Ascending aorta (tissue), 2 donors: ENCODE measurements at places on chromosomes 16 and 17. TPM values are rescaled to one million over a fixed set of nuclear protein-coding genes. Genes with fewer than 3 reads are reported as not detected.
A peak's percentile ranks its signal among the peaks of the same experiment; 100 is the strongest.

- DNase-seq: no peak
- no peak overlapping the region for H3K4me3 ChIP-seq
- H3K36me3 ChIP-seq: no peaks in the 10 kb centered on the region
- H3K4me1 ChIP-seq: peaks cover 25% of the 10 kb centered on the region
- no peak overlapping the region for H3K27ac ChIP-seq
- no peaks in the 10 kb centered on the region for H3K27me3 ChIP-seq
These were observed 12.7 kb upstream of the ARHGAP23 start for GRCh38 chr17:38415250-38416194.

DNA sequence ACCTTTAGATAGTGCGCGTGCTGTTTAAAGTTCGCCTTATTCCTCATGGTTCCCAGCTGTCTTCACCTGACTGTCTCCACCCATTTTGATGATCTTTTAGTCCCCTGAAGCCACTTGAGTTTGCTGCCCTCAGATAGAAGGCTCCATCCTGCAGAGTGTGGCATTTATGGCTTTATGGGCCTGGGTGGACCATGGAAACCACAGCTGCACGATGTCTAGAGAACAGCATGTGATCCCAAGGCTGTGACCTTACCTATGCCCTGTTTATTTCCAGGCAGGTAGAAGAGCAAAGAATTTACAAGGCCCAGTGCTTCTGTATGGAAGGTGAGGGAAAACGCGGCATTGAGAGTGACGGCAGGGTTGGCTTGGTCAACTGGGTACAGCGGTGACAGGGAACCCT, 356.9 kb downstream of the SLC39A11 start:
- no peak overlapping the region for H3K27ac ChIP-seq
- H3K27me3 ChIP-seq: no peaks in the 10 kb centered on the region

Gene GJC1
- 9.9 TPM for total RNA-seq

GRCh38 chr16:14300705-14301168, 229.6 kb downstream of the MRTFB start:
- no peaks in the 10 kb centered on the region for H3K27me3 ChIP-seq
- peaks cover 9% of the 10 kb centered on the region for H3K4me1 ChIP-seq
- H3K4me3 ChIP-seq: peak overlapping the region; percentile 98
- DNase-seq: no peak
- peak overlapping the region; percentile 81 for H3K27ac ChIP-seq
- H3K36me3 ChIP-seq: no peaks in the 10 kb centered on the region

- H3K27me3 ChIP-seq: no peaks in the 10 kb centered on the region
- peak overlapping the region; percentile 91 for H3K27ac ChIP-seq
- H3K4me3 ChIP-seq: peak overlapping the region; percentile 25
- no peak for DNase-seq
These were observed 4.4 kb downstream of the KDM6B start for GRCh38 chr17:7838090-7839075.

DNA sequence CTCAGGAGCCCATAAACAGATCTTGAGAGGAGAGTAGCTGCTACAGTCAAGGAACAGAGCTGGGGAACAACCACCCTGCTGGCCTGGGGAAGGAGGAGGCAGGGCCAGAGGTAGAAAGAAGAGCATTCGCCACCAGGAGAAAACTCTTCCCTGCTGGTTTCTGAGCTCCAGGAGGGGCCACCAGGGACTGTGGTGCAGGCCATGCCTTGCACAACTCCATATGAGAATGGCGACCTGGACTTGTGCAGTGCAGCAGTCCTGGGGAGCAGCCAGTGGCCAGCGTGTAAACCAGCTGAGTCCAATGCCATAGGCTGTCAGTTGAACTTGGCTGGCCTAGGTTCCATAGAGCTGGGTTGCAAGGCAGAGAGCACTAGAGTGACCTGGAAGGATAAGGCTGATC, 11.6 kb downstream of the SLC13A2 start:
- H3K27ac ChIP-seq: no peak overlapping the region
- no peak for DNase-seq
- no peak overlapping the region for H3K4me3 ChIP-seq
- H3K36me3 ChIP-seq: no peaks in the 10 kb centered on the region
- H3K4me1 ChIP-seq: no peaks in the 10 kb centered on the region
- no peaks in the 10 kb centered on the region for H3K27me3 ChIP-seq

GRCh38 chr16:79997257-79997656, 396.7 kb upstream of the MAF start:
- H3K4me3 ChIP-seq: no peak overlapping the region
- no peaks in the 10 kb centered on the region for H3K36me3 ChIP-seq
- H3K27ac ChIP-seq: no peak overlapping the region
- no peaks in the 10 kb centered on the region for H3K27me3 ChIP-seq
- DNase-seq: no peak

DNA sequence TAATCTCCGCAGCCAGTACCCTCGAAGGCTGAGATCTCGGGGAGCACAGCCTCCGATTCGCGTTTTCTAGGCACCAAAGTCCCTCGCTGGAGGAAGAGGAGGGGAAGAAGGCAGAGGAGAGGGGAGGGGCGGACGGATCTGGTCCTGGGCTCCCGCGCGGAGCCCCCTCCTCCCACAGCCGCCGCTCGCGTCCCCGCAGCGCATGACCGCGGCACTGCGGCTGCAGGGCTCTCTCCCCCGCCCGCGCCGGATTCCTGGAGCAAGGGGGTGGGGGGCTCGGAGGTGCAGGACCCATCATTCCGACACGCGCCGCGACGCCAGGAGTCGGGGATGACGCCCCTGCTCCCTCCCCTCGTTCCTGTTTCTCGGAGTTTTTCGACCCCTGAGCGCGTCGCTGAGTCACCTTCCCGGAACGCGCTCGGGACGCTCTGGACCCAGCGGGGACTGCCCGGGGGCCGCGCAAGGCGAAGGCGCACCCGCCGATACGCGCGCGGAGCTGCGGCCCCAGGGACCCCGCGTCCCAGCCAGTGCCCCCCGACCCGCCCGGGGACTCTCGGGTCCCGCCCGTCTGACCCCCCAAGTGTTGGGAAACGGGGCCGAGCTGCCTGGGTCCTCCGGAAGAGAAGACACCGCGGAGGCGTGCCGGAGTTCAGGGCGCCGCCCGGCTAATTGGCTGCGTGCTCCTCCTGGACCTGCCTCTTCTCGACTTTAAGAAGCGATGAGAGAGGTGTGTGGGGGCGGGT, 1.4 kb upstream of the SPHK1 start:
- H3K27me3 ChIP-seq: no peaks in the 10 kb centered on the region
- peaks cover 6% of the 10 kb centered on the region for H3K4me1 ChIP-seq

- H3K4me3 ChIP-seq: peak overlapping the region; percentile 30
- H3K36me3 ChIP-seq: no peaks in the 10 kb centered on the region
- H3K27me3 ChIP-seq: no peaks in the 10 kb centered on the region
These were observed 2.9 kb downstream of the CMC2 start for GRCh38 chr16:81003610-81004460.

Gene KRTAP1-5
- not detected for total RNA-seq

- H3K27ac ChIP-seq: peak overlapping the region; percentile 93
- peaks cover 34% of the 10 kb centered on the region for H3K4me1 ChIP-seq
- DNase-seq: no peak
These were observed 633 bp upstream of the NOL3 start for GRCh38 chr16:67169642-67170167.
